ENCODE measurements at places on chromosomes 5 and 9.

DNA sequence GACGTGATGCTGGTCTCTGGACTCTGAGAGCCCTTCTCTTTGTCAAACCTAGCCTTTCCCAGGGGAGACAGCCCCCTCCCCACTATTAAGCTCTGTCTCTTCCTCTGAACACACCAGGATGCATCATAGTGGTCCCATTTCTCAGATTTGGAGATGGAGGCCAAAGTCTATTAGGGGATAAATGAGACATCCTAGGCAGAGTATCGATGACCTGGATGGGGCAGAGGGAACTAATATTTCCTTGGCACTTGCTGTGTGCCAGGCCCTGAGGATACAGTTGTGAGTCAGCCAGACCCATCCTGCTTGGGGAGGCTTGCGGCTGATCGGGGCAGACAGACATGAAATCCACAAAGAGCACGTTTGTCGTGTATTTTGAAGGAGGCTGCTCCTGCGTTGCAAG lies 5.2 kb downstream of the DNM1 start:
- DNase-seq = no peak

- DNase-seq = no peak
Observed at GRCh38 chr9:126756876-126757415, 47.9 kb upstream of the ZBTB43 start.

DNA sequence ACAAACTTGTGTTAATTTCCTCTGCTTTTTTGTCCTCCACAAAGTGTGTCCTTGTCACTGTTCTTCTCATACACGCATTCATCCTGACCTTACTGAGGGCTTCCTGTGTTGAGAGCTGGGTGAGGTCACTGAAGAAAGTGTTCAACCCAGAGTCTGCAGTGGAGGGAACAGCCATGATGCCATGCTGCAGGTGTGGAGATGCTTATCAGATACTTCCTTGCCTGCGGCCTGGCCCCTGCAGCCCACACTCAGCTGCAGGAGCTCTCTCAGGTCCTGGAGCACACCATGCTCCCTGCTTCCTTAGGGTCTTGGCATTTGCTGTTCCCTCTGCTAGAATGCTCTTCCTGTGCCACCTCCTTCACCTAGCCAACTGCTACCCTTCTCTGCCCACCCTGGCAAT lies 108.1 kb upstream of the SPRY4 start:
- peak; percentile 25 for DNase-seq

DNA sequence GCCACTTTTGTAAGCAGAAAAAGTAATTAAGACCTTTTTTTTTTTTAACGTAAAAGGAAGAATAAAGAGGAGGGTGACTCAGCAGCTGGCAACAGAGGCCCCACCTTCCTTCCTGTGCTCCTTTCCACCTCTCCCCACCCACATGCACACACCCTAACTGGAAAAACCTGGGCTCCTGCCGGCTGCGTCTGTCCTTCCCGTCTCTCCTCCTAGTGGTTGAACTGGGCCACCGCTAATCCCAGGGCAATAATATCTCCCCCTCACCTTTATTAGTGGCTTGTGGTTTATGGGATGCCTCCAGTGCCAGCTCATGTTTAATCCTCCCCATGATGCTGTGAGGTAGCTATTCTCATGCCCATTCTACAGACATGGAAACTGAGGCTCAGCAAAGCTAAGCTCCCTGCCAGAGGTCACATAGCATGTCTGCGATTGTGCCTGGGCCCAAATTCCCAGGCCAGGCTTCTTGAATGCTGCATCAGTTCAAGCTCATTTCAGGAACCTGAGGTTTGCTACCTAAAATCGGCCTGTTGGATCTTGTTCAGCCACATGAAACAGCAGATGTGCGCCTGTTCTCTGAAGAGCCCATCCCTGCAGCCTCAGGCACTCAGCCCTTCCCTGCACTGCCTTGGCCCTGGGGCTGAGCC lies 60.9 kb upstream of the IL17B start:
- DNase-seq = peak; percentile 24

- DNase-seq = no peak
Observed at GRCh38 chr9:99544526-99544925, 277.2 kb upstream of the NR4A3 start.

- no peak for DNase-seq
Observed at GRCh38 chr5:148471379-148471778, 87.6 kb downstream of the FBXO38 start.

GRCh38 chr5:40485021-40485998 lies 194.4 kb upstream of the PTGER4 start:
- no peak for DNase-seq

DNA sequence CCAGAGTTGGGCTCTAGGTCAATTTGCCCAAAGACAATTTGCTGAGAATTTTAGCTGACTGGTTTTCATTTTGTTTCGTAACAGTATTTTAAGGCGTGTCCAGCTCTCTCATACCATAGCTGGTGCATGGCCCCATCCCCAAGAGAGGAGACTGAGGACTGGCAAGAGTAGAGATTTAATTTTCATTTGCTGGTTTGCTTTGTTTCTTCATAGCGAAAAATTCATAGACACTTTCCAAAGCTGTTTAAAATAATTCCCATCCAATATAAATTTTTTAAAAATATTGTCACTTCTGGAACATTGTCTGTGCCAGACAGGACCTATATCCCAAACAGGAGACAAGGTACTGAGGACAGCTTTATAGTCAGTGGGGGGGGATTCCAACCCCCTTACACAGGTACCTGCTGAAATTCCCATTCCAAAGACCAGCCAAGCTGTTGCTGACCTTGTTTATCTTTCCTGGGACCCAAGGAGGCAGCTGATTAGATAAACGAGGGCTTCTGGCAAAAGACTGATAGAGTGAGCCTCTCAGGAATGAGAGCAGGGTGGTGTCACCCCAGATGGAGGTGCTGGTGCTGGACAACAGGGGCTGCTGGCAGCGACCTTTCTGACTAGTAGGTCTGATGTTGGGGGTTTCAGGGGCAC lies 6.8 kb upstream of the ANGPTL2 start:
- no peak for DNase-seq

DNA sequence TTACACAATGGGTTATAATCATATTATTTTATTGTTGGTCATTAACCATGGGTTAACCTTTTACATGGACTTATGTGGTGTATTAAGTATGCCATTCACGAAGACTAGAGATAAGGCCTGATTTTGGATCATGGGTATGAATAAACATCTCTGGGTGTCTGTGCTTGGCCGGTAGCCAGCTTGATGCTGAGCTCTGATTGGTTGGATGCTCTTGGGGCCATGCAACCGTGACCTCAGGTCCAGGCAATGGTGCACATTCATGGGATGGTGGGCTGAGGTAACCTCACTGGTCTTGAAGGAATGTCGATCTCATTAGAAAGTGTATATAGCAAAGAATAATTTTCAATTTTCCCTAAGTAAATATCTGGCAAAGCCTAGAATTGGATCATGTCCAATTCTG lies 158.2 kb upstream of the IL12B start:
- DNase-seq = no peak

DNA sequence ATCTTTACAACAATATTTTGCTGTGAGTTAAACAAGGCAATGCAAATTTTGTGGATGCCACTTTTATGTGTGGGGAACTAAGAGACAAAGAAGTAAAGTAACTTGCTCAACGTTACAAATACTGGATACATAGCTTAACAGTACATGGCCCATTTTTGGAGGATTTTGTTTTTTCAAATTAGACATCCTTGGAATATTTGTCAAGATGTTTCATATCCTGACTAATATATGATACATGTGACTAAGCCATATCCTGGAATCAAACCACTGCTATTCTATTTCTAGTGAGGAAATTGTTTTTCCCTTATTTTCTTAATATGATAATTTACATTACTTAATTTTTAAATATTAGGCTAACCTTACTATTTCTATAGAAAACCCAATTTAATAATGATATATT lies 529.8 kb downstream of the DMRTA1 start:
- DNase-seq = no peak

- DNase-seq = no peak
Observed at GRCh38 chr9:14923701-14924100, 13.5 kb upstream of the FREM1 start.
